Stimulated activated CD4-positive, alpha-beta T cell treated with anti-CD3 and anti-CD28 coated beads, TNF-alpha, amount 100 ng/mL, for 24 hours (primary cell): ENCODE measurements at places on chromosomes 16 and 17.

GRCh38 chr16:65509172-65509571, 387.3 kb upstream of the CDH11 start:
- DNase-seq, result no peak

DNA sequence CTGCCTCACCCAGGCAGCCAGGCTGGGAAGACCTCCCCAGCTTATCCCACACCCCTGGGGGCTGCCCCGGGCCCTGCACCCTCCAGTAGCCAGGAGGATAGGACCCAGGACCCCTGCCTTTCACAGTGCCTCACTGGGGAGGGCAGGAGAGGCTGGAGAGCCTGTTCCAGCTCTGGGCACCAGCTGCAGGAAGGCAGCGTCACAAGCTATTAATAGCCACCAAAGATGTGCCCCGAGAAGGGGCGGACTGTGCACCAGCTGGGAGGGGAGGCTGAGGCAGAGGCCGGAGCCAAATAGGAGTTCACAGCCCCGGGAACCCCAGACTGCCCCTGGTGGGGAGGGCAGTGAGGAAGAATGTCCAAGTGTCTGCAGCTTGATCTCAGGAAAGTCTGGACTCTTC, 8.8 kb downstream of the SBK1 start:
- DNase-seq, result no peak

DNA sequence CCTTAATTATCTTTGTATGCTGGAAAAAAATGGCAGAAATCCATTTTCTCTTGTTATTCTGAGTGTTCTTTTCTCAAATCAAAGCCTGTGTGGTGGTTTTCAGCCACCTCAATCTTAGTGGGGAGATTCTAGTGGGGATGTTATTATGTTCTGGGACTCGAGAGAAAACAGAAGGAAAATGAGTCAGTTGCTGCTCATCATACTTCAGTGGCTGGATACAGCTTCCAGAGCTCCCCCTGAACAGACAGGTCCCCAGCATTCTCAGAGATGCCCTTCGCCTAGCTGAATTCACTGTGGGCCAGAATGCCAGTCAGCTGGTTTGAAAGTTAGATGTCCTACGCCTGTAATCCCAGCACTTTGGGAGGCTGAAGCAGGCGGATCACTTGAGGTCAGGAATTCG, 8.5 kb downstream of the ST6GALNAC1 start:
- no peak for DNase-seq

DNA sequence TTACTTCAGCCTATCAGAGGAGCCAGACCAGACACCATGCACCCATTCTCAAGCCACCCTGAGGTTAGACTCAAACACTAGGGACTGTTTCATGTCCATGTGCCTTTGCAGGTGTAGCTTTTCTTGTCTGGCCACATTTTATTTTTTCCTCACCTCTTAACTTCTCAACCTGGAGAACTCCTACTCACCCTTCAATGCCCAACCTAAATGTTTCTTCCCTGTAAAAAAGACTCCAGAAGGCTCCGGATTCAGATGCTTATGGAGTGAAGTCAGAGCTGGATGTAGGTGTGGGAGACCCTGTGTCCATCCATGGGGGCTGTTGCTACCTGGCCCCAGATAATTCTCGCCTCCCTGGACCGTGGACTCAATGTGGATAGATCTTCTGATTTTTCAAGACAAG, 44.0 kb upstream of the NLRP1 start:
- no peak for DNase-seq

DNA sequence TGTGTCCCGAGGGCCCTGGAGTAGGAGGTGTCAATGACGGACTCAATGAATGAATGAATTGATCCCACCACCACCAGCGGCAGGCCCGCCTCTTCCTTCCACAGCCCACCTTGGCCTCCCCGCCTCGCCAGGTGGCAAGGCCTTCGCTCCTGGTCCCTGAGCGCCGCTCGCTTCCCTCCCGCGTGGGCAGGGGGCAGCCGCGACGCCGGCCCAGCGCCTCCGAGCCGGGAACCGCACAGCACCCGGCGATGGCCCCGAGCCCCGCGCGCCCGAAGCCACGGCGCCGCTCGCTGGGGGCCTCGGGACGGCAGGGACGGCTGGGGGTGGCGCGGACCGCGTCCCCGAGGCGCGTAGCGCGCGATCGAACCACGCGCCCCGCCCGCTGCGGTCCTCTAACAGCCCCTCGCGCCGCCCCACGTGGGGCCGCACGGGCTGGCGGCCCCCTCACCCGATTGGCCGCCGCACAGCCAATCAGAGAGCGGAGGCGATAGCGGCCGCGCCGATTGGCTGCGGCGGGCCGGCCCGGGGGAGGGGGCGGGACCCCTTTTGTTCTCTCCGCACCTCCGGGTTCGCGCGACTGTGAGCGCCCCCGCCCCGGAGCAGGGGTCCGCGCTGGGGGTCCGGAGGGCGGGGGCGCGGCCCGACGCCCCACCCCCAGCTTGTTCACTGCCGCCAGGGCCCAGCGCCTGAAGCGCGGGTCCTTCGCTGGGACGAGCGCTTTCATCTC, 31.4 kb downstream of the ACTG1 start:
- peak; percentile 42 for DNase-seq

DNA sequence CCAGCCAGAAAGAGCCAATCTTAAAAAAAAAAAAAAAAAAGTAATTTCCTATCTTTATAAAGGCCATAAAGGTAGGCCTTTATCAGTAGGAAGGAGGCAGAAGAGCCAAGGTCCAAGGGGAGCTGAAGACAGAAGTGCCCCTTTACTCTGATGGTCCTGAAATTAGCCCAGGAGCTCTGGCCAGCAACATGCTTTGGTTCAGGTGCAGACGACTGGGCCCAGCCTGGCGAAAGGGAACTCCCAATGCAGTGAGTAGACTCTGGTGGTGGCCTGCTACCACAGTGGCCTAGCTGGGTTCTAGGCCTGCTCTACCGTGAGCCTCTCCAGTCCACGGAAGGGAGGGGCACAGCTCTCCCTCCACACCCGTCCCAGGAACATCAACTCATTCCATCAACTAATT, 23.1 kb upstream of the MEIOB start:
- DNase-seq, result no peak

GRCh38 chr16:87406495-87407088, 14.5 kb downstream of the MAP1LC3B start:
- no peak for DNase-seq

- DNase-seq, result no peak
Measured at GRCh38 chr16:291539-291938, 8.6 kb downstream of the PDIA2 start.

DNA sequence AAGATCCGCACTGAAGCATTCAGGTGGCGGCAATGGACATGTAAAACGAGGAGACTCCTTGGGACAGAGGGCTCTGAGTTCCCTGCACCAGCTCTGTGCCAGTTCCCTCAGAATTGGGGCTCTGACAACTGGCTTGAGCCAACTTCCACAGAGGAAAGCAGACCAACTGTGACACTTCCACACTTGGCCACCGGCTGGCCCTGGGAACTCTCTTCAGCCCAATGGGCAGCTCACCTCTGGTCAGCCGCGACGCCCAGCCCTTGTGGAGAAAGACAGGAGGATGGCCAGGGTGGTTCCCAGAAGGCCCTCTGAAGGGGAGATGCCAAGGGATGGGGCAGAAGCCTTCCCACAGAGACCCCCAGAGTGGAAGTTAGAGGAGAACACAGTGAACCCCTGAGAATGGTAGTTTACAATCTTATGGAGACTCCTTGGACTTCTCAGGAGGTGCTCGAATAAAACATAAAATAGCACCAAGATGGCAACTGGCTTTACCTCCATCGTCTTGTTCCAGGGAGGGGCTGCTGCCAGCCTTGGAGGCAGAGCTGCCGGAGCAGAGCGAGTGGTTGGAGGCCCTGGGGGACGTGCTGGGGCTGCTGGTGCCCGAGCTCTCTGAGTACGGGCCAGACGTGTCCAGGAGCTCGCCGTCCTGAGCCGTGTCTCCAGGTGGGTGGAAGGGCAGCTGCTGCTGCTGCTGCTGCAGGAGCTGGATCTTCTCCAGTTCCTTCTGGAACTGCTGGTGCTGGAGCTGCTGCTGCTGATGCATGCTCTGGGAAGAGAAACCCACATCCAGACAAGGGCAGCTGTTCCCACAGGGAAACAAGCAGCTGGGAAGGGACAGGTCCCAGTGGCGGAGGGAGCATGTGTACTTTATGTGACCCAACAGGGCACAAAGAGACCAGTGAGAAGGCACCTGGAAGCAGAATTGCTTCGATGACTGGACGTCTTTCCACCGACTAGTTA, 35.0 kb upstream of the ICAM2 start:
- DNase-seq, result no peak

DNA sequence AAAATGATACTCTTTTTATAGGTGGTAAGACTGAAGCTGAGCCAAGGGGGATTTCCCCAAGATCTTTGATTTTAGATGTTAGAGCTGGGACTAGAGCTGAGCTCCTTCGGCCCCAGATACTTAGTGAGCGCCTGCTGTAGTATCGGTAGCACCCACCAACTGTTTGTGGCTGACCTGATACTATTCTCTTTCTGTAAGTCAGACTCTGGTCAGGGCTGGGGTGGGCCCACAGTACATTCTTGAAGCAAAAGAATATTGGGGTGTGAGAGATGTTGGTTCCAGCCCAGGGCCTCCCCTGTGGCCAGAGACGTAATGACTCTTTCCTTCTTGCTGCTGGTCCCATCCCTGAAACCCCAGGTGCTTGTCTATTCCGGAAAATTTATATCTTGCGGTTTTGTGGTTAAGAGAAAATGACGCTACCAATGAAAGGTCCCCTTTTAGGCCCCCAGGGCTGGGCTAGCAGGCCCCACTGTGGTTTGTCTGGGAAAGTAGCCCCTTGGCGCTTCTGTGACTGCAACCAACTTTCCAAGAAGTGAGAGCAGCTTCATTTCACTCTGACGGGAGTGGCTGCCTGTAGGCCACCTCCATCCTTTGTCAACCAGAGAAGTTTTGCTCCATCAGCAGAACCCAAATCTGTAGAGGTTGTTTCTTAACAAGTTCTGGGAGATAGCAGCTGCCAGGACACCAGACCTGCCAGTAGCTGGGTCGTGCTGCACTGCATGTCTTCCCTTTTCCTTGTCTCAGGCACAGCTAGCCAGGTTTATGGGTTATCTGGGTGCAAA, 86.4 kb upstream of the LGALS9 start:
- DNase-seq, result peak; percentile 80

DNA sequence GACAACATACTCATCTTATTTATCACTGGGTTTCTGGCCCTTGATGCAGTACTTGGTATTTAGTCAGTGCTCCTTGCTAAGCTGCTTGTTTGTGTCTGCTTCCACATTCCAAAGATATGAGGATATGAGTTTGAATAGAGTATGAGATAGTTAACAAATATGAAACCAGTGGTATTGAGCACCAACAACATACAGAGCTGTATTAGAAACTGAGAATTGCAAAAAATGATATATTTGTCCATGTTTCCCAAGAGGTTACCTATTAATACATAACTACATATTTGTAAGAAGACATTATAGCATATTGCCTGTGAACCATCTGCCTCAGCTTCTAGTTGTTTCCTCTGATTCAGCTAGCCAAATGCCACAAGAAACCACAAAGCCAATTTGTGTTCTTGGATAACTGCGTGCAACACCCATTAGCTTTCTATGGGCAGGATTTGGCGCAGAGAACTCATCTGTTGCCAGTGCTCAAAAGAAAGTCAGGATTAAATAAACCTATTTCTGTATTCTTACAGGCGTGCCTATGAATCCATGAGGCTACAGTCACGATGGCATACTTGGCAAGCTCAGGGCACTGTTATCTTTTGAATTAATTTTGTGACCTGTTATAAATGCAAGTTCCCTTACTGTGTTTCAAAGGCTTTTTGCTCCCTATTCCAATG, 194.4 kb downstream of the MAP2K6 start:
- no peak for DNase-seq

DNA sequence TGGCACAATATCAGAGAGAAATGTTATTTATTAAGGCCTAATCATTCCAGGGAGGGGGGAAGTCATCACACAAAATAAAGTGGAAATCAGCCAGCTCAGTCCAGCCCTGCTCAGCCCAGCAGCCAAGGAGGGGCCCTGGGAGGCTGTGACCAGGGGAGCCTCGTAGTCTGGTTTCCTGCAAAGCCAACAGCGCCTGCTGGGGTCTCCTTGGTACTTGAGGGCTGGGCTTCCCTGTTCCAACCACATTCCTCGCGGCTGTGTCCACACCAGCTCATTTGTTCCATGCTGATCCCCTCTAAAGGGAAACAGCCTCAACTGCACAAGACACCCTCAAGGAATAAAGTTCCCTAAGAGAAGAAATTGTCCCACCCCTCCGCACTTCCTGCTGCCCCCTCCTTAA, 154.0 kb downstream of the TMEM132E start:
- no peak for DNase-seq

DNA sequence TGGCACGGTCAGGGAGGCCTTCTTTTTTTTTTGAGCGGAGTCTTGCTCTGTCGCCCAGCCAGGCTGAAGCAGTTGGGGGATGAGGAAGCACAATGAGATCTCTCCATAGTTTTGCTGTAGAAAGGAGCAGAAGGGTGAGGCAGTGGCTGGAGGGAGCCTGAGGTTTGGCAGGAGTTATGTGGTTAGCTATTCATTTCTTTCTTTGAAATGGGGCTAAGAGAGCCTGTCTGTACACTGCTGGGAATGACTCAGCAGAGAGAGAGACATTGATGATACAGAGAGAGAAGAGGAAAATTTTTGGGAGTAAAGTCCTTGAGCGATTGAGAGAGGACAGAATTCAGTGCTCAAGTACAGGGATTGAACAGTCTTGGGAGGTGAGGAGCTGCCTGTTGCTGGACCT, 22.1 kb downstream of the NOS2 start:
- DNase-seq, result no peak

DNA sequence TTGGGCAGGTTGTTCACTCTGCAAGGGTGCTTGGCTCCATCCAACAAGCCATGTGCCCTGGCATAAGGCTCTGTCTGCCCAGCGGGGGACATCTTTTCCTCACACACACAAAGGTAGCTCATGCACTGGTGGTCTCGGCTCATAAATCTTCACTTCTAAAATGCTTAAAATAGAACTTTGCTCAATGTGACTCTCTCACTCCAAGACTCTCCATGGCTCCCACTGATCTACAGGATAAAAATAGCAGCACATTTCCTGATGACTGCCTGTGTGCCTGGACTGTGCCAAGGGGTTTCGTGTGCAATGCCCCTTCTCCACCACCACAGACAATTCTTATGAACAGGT, 15.1 kb upstream of the CIBAR2 start:
- DNase-seq, result no peak

- DNase-seq, result no peak
Measured at GRCh38 chr17:77869665-77870132, 88.8 kb upstream of the TNRC6C start.

DNA sequence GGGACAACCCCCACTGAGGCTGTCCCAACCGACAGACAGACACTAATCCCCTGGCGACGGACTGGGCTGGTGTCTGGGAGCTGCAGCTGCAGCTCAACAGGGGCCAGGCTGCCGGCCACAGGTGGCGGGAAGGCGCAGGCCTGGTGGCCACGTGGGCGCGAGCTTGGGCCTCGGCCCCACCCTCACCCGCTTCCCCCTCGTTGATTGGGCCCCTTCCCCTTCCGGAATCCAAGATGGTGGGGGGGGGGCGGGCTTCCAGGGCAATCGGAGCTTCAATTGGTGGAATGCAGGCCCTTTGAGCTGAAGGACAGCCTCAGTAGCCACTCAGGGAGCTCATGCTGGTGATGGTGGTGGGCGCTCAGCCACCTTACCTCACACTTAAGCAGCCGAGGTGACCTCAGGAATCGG, 8.7 kb upstream of the TBX4 start:
- DNase-seq, result no peak
